Fibroblast of skin of left biceps (primary cell): ENCODE measurements at places on chromosomes 3 and 15.

DNA sequence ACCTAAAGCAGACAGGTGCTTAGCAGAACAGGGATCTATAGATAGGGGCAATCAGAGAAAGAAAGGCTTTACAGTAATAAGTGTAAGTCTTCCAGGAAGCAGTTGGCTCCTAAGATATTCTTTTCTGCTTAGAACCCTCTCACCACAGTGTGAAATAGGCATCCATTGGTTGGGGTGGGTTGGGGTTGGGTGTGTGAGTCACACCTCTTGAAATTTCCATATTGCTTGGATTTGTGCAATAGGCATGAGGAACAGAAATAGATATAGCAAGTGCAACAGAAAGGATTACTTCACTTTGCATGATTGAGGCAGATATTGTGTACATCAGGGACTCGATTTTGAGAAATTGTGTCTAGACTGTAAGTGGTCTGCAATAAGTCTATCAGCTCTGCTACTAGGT, 200.1 kb upstream of the GAP43 start:
- no peak for DNase-seq

DNA sequence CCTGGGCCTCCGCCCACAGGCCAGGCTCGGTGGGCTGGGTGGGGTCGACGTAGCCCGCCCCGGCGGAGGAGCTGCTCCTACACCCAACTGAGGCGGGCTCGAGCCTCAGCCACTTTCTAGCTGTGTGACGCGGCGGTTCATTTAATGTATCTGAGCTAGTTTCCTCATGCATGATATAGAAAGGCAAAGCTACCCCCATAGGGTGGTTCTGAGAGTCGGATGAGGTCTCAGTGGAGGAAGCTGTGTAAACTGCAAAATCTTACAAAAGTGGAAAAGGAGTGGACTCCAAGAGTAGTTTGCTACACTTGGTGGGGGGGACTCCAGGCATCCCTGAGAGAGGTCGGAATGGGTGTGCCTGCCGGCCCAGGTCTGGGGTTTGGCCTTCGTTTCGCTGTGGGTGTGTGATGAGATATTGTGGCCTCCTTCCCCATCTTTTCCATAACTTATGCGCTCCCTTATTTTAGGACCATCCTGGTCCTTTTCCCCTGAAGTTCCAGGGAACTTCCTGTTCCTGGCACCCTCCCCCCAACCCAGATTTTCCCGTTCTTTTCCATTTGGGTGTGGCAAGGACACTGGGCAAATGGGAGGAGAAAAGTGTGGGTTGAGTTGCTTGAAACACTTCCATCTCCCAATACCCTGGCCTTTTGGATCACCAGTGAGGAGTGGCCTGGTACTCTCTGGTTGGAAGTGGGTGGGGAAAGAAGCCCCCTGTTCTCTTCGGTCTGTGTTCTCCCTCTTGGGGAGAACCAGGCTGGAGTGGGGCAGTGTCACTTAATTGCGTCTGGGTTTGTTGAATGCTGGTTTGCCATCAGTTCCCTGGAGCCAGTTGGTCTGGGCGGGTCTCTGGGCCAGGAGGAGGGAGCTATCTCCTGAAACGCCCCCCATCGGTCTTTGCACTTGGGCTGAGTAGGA, 1.1 kb downstream of the PDIA5 start:
- DNase-seq: no peak

DNA sequence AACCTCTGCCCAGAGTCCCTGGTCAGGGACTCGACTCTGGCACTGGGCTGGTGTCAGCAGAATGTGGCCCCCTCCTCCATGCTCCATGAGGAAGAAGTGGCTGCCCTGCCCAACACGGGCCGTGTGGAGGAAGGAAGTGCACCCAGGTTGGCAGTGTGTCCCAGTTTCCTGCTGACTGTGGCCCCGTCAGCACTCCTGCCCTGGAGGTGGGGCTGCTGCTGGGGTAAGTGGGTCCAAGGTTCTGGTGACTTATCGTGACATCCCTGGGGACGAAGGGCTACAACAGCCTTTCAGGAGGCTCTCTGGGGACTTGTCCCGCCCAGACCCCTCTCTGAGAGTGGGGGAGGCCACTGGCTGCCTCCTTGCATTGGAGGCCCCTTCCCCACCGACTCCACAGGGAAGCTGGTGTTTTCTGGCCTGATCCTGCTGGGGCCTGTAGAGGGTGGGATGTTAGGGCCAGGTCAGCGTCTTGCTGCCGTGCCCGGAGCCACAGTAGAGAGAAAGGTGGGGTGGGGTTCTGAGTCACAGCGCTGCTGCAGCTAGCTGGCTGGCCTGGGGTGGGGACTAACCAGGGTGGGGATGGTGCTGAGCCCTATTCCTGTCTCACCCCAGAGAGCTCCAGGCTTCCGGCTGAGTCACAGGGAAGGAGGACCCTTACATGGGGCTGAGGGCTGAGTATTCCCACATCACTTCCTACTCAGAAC, 10.5 kb downstream of the SEMA4B start:
- DNase-seq: no peak

DNA sequence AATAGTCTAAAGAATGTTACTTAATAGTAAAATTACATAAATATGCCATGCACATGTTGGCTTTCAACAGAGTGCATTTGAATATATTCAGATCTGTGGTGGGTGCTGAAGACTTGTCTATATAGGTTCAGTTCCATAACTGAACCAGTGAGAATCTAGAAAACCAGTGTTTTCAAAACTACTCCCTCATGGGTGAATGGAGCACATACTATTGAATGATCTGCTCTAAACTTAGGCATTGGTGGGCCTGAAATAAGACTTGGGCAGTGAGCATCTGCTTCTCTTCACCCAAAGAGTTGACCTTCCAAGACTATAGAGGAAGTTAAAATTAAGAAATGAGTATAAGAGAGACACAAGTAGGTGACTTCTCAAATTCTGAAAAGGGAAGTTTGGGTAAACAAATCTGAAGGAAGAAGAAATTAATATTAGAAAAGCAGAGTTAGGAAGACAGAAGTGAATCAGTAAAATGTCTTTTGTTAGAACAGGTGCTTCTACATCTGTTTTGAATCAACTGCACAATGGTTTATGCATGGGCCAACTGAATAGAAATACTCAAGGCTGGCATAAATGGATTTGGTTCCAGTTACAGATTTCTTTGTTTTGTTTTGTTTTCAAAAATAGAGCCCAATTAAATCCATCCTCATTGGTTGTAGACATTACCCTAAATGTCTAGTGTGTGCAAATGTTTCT, 19.3 kb downstream of the ALCAM start:
- no peak for DNase-seq

DNA sequence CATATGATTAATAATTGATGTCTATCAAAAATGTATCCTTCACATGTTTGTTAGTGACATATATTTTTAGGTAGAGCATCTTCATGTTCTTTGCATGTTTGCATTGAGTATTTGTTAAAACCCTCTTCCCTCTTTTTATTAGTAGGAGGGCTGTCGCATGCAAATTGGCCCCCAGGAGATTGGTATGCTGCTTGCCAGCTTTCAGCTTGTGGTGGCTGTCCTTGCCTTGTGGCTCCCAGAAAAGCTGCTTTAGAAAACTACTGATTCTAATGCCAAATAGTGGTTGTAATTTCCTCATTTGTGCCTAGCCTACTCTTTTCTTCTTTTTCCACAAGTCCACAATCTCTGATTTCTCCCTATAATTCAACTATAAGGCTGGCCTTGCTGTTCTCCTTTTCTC, 886.8 kb downstream of the VGLL3 start:
- no peak for DNase-seq

DNA sequence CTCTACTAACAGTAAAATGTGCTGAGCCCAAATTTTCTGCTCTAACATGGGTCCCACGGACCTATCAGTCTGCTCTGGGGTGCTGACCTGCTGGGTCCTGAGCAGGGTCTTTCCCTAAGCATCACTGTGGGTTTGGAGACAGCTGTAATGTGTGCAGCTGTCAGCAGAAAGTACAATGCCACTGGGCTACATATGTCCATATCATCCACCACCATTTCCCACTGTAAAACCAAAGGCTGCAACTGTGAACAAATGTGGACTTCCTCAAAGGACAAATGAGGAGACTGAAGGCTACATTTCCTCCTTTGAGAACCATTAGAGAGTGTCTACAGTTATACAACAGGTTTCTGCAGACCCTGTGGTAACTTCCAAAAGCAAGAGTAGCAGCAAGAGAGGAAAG, 33.8 kb upstream of the IP6K2 start:
- DNase-seq: no peak

DNA sequence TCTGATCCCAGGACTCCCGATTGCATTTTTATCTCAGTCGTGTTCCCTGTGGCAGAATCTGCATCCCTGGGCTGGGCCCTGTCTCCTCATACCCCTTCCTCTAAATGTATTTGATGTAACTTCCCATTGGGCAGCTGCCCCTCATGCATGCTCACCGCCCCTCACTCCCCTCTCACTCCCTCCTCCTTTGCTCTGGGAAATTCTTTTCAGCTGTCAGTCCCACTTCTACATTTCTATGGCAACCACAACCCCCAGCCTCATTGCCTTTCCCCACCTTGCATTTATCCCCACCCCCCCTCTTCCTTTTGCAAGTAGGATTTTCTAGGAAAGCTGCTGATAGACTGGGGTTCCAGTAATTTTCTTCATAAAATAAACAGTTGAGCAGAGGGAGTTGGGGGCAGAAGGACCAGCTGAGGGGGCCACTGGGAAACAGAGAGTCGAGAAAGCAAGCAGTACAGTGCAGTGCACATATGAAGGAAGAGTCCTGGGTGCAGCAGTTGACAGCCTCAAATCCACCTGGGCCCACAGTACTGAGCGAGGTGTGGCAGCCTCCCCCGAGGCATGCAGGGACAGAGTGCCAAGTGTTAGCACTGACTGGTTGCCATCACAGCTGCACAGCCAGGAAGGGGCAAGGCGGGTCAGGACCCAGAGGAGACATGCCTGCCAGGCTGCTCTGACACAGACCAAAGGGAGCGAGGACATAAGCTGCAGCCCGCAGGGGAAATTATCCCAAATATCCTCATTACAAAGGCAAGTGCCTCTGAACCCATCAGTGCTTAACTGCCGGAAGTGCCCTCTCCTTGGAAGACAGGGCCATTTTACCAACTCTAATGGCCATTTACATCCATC, 476.3 kb downstream of the EPHB1 start:
- no peak for DNase-seq

DNA sequence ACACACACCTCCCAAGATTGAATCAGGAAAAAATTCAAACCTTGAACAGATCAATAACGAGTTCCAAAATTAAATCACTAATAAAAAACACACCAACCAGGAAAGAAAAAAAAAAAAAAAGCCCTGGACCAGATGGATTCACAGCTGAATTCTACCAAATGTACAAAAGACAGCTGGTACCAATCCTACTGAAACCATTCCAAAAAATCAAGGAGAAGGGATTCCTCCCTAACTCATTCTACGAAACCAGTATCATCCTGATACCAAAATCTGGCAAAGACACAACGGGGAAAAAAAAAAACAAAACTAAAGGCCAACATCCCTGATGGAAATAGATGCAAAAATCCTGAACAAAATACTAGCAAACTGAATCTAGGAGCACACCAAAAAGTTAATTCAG, 54.4 kb upstream of the SLC12A8 start:
- DNase-seq: no peak

DNA sequence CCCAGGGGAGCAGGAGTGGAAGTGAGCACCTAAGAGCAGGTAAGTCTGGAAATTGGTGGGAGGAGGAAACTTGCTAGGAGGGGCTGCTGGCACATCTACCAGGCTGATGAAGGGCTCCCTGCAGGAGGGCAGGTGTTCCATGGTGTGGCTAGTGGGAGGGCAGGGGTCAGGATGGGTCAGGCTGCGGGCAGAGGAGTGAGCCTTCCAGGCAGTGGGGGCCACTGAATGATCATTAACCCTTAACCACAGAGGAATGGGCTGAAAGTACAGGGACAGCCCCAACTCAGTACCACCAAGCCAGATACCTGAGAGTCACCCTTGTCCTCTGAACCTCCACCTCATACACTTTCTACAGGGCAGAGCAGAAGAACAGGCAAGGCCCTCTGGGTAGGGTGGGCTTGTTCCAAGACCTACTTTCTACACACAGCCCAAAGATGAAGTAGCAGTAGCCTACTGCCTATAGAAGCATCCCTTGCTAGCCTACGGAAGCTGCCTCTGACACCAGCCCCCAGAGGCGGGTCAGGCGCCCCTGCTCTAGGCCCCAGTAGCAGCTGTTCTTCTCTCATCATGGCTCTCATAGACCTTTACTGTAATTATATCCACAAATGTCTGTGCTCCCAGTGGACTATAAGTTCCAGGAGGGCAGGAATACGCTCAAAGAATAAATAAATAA, 4.6 kb downstream of the RAB6B start:
- no peak for DNase-seq
